Naive thymus-derived CD8-positive, alpha-beta T cell (primary cell): ENCODE measurements at places on chromosomes 11 and 22.

- DNase-seq, result no peak
These were observed 264.1 kb upstream of the PLET1 start for GRCh38 chr11:112524798-112525197.

GRCh38 chr11:94934846-94935245 is 38.5 kb downstream of the CWC15 start:
- DNase-seq, result no peak

- peak; percentile 36 for DNase-seq
These were observed 11.1 kb downstream of the PPP6R3 start for GRCh38 chr11:68471360-68472340.

DNA sequence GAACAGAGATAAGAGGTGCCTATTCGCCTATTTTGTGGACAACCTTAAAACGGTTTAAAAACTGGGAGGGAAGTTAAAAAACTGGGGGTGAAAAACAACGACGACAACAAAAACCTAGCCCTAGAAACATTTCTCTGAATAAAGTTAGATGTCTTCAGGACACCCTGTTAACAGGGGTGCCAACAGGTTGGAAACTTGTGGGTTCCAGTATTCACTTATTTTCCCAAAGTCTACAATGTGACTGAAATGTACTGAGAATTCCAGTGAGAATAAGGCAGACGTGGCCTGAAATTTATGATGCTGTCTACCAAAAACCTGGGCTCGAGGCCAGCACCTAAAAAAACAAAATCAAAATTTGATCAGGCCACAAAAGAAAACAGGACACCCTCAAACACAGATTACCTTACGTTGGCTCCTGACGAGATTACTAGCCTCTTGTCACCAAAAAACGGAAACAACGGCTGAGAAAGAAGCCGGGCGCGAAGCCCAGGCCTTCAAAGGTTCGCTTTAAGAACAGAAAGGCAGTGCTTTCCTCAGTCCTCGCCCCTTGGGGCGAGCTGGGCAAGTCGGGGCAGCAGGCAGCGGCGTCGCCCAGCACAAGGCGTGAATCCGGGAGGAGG is 906 bp downstream of the CCDC90B start:
- no peak for DNase-seq

GRCh38 chr11:58905721-58906547 is 33.4 kb upstream of the GLYATL1 start:
- DNase-seq, result no peak

GRCh38 chr22:26461188-26461810 is 22.3 kb downstream of the HPS4 start:
- peak; percentile 29 for DNase-seq

GRCh38 chr11:70001246-70001645 is 76.9 kb upstream of the ANO1 start:
- DNase-seq, result no peak

DNA sequence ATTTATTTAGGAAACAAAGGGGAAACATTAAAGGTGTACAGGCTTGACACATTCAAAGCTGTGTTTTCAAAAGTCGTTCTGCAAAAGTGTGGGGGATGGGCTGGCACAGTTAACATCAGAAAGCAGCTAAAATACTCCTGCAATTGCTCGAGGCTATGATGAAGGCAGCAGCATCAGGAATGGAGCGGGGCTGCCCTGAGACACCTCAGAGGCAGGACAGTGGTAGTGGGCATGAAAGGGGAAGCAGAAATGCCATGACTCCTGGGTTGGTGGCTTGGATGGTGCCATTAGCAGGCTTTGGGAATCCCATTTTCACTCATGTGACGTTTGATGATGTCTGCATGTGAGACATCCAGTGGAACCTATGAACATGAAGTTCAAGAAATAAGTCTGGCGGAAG is 646 bp downstream of the NCAPD3 start:
- DNase-seq, result peak; percentile 2

- DNase-seq, result peak; percentile 75
These were observed 25.8 kb upstream of the WNT11 start for GRCh38 chr11:76232026-76232665.

DNA sequence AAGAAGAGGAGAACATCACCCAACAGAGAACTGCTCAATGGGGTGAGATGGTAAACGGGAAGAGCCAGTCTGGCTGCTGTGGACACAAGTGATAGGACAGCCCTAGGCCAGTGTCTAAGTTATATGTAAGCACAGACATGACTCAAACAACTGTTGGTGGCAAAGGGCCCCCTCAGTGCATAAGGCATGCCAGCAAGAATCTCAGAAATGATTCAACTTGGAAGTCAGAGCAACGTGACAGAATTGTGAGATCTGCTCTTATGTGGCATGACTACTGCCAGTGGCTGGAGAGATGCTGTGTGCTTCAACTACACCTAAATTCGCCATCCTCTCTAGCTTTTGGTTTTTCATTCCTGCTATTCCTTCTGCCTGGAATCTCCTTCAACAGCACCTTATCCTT is 7.4 kb downstream of the SLN start:
- DNase-seq, result no peak

DNA sequence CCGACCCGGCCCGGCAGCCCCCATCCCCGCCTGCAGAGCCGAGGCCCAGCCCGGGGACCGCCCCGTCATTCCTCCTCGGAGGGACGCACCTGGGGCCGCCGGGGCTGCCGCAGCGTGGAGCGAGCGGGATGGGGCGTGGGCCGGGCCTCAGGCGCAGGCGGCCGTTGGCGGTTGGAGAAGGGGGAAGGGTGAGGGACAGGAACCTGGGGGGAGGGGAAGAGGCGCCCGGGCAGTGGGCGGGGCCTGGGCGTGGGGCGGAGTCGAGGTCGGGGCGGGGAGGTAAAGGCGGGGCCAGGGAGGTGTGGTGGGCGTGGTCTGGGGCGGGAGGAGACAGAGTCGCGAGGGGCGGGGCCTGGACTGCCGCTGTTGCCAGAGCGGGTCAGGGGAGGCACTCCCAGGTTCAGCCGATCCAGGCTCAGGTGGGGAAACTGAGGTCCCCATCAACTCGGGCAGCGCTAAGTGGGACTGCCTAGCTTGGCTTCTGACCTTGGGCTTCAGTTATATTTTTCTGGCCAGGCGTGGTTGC is at the start of gene TESMIN:
TSS of gene TESMIN (minus strand) at position 190 of the 526 bp plus-strand sequence. CDS start 860 bp downstream, outside the sequence.
- DNase-seq, result peak; percentile 76

DNA sequence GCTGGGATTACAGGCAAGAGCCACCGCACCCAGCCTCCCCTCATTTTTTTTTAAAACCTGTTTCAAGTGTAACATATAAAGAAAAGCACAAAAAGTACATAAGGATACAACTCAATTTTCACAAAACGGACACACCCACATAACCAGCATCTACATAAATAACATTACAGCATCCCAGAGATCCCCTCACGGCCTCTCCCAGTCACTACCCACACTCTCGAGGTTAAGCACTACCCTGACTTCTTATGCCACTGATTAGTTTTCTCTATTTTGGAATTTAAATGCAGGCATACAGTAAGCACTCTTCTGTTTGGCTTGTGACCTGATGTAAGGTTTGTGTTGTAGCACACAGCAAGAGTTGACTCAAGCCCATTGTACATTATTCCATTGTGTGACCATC is 82.5 kb downstream of the CLPB start:
- no peak for DNase-seq

GRCh38 chr11:21053466-21053865 is 384.1 kb downstream of the NELL1 start:
- no peak for DNase-seq

DNA sequence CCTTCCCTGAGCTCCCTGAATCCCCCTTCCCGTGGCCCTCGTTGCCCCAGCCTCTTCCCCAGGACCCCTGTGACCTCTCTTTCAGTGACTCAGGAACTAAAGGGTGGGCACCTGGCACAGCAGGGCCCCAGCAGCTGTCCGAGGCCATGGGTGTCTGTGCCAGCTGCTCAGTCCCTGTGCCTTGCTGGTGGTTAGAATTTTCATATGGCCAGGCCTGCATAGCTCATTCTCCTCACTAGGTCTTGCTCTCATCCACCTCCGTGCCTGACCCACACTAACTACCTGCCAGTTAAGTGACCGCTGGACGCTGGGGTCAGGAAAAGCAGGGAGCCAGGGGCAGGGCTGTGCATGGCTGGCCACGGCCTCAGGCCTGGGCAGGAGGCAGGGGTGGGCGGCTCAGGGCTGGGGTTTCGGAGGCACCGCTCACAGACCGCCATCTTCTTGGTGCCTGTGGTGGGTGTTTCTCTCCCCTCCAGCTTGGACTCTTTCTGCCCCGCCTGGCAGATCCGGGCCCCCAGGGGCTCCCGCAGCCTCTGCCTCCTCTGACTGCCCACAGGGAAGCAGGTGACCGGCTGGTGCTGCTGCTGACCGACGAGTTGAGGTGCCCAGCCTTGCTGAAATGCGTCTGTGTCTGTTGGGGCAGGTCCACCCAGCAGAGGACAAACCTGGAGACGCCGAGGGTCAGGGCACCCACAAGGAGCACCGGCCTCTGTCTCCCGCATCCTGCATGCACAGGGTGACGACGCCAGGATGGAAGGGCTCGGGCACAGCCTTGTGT is 20.3 kb downstream of the MRGPRD start:
- DNase-seq, result no peak

DNA sequence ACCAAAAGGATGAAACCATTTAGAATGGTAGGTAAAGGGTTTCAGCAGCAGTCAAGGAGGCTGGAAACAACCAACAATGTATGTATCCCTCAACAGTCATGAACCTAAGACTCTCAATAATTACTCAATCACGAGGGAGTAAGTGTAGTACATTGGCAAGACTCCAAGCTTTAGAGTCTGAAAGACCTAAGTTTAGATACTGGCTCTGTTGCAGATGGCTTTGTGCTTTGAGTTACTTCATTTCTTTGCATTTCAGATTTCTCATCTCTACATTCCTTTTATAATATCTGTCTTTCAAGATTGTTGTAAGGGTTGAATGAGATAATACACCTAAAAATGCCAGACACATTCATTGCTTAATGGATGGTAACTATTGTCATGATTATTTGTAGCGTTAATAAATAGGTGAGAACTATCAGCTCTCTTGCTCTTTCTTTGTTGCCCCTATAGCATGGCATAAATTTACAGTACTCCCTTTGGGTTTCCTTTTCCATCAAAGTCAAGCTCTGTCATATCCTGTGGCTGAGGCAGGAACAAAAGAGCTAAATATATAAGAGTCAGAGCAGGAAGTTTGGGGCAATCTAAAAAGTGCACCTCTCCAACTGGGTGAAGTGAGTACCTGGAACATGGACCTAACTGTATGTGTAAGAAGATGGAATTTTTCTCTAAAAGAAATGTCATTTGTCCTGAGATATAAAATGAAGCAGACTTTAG is 228.2 kb upstream of the ZC3H12C start:
- DNase-seq, result no peak

- DNase-seq, result no peak
These were observed 168.5 kb downstream of the ARHGAP42 start for GRCh38 chr11:100855466-100856067.

GRCh38 chr22:22953791-22954190 is 66.2 kb downstream of the IGLL5 start:
- no peak for DNase-seq

DNA sequence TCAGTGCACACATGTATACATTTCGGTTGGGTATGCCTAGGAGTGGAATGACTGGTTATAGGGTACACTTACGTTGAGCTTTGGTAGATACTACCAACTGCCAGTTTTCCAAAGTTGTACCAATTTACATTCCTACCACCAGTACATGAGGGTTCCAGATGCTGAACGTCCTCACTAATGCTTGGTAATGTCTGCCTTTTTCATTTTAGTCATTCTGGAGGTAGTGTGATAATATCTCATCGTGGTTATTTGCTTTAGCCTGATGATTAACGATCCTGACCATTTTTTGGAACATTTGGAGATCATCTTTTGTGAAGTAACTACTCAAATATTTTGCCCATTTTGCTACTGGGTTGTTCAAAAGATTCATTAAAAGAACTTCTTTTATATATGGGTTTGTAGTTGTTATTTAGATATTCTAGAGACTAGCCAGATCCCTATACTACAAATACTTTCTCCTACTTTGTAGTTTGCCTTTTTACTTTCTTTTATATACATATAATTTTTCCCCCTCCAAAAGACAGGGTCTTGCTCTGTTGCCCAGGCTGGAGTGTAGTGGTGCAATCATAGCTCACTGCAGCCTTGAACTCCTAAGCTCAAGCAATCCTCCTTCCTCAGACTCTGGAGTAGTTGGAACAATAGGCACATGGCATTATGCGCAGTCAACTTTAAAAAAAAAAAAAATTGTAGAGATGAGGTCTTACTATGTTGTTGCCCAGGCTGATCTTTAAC is 62.1 kb downstream of the RBFOX2 start:
- DNase-seq, result no peak

GRCh38 chr22:38135133-38135706 is 24.7 kb upstream of the BAIAP2L2 start:
- no peak for DNase-seq

DNA sequence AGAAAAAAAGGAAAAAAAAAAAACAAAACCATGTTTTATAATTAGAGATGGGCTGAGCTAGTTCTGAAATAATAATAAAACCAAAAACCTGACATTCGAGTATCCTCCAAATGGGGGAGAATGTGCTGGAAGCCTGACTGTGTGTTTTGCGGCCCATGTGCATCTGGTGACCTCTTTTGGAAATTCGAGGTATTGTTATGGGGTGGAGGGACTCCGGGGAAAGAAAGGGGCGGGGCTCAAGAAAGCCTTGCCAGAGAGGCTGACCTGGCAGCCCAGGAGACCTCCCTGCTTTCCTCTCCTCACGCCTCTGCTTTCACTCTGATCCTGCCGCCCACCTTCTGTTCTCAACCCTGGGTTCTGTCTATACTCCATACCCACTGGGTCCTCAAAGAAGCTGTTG is 72.9 kb downstream of the CTTN start:
- DNase-seq, result no peak

DNA sequence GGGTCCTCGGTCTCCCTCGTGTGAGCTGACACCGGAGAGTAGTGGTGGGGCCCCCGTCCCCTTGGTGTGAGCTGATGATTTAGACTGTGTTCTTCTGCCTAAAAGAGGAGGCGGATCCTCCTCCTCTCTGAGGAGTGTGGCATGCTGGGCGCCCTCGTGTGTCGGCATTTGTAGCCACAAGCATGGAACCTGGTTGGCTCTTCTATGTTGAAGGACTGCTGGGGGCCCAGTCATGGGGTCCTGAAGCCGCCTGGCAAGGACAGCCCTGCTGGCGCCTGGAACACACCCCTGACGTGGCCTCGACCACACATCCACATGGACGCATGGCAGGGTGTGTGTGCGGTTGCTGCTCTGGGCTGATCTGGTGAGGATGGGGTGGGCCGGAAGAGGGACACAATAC is 50.2 kb downstream of the AP2A2 start:
- no peak for DNase-seq

DNA sequence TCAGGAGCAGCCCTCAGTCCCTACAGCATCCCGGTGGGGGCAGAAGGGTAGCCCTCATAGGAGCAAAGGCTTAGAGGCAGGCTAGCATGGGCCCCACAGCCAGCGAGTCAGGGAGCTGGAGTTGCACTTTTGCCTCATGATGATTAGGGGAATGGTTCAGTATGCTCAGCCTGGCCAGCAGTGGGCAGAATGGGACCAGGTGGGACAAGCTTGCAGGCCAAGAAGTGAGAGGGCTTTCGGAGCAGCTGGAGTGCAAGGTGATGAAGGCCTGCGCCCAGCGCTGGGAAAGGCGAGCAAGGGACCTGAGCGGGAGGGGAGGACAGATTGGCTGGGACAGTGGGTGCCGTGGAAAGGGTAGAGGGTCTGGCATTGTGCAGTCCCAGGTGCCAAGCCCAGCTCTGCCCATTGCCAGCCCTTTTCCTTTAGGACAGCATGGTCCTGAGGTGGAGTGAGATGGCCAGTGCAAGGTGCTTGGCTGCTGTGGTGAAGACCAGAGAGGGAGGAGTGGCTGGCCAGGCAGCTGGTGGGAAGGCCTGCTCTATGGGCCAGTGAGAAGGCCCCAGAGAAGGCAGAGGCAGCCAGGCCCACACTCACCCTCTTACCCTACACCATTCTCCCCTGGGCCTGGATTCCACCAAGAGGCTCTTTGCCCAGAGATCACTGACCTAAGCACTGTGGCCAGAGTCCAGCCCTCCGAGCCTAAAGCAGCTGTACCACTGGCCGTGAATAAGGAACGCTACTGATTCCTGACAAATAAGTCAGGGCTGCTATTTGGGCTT is 47.9 kb upstream of the SUSD2 start:
- DNase-seq, result peak; percentile 68
